ENCODE measurements at places on chromosomes 6 and 20. TPM values are rescaled to one million over a fixed set of nuclear protein-coding genes. Genes with fewer than 3 reads are reported as not detected.

The HCK gene
- total RNA-seq = 0.06 TPM

The NFATC2 gene
- 8.5 TPM for total RNA-seq

The LPA gene
- 0.07 TPM for total RNA-seq

The TPX2 gene
- 98.6 TPM for total RNA-seq

The EYA2 gene
- 2.2 TPM for total RNA-seq

The ROS1 gene
- 0.17 TPM for total RNA-seq

The CLPSL2 gene
- 2.0 TPM for total RNA-seq

The DEFB113 gene
- total RNA-seq = not detected

Data from A549 treated with GW870086 at 1 μM for 4 hours (cell line).